Natural killer cell (primary cell): ENCODE measurements at places on chromosomes 2 and 18. TPM values are rescaled to one million over a fixed set of nuclear protein-coding genes. Genes with fewer than 3 reads are reported as not detected.

The CPS1 gene
- not detected for total RNA-seq

The GBX2 gene
- not detected for total RNA-seq

The UGT1A9 gene
- total RNA-seq: not detected

The ALK gene
- total RNA-seq: not detected

The PLB1 gene
- 1.7 TPM for total RNA-seq

The ITPRID2 gene
- 65.8 TPM for total RNA-seq

The TPGS2 gene
- total RNA-seq: 36.0 TPM

The MAL gene
- 3.3 TPM for total RNA-seq

The FHOD3 gene
- total RNA-seq: not detected

The ZNF385B gene
- not detected for total RNA-seq

The CXCR4 gene
- 582 TPM for total RNA-seq

The RGPD3 gene
- 0.73 TPM for total RNA-seq

The RPS27A gene
- total RNA-seq: 1,009 TPM

The CFAP210 gene
- 0.27 TPM for total RNA-seq

The NPC1 gene
- total RNA-seq: 143 TPM

The FEV gene
- not detected for total RNA-seq

The AOX1 gene
- total RNA-seq: not detected

The ANKRD53 gene
- 2.2 TPM for total RNA-seq

The CTNNA2 gene
- total RNA-seq: not detected

The HRH4 gene
- total RNA-seq: not detected

The KCNJ3 gene
- not detected for total RNA-seq

The MC2R gene
- total RNA-seq: not detected

The IL18R1 gene
- total RNA-seq: 58.8 TPM

The ACMSD gene
- not detected for total RNA-seq

The GALR1 gene
- total RNA-seq: not detected

The C2orf49 gene
- total RNA-seq: 23.2 TPM

The ZNF512 gene
- total RNA-seq: 40.9 TPM

The SGPP2 gene
- total RNA-seq: 0.25 TPM

The LINC00305 gene
- not detected for total RNA-seq

The BCL11A gene
- 2.6 TPM for total RNA-seq

The RNF144A gene
- 19.0 TPM for total RNA-seq

The CHRNG gene
- not detected for total RNA-seq

The GPN1 gene
- total RNA-seq: 31.5 TPM

The GPR17 gene
- total RNA-seq: not detected

The ELOA2 gene
- not detected for total RNA-seq

The STON1 gene
- 1.8 TPM for total RNA-seq

The POTEI gene
- not detected for total RNA-seq

The PIEZO2 gene
- total RNA-seq: not detected

The EPHA4 gene
- 48.6 TPM for total RNA-seq

The TUBA3E gene
- not detected for total RNA-seq

The COL4A4 gene
- total RNA-seq: 0.31 TPM

The EFHD1 gene
- 0.58 TPM for total RNA-seq

The CCDC150 gene
- 1.1 TPM for total RNA-seq

The GPR39 gene
- total RNA-seq: not detected

The CACNB4 gene
- 0.56 TPM for total RNA-seq

The UGT1A3 gene
- total RNA-seq: not detected

The VWA3B gene
- not detected for total RNA-seq

The CRYBA2 gene
- total RNA-seq: not detected

The PTPRN gene
- 0.23 TPM for total RNA-seq

The TNFAIP6 gene
- not detected for total RNA-seq
